Left cardiac atrium (tissue), 4 donors: ENCODE measurements at places on chromosomes 2 and 18. TPM values are rescaled to one million over a fixed set of nuclear protein-coding genes. Genes with fewer than 3 reads are reported as not detected.
A peak's percentile ranks its signal among the peaks of the same experiment; 100 is the strongest.

Gene ELOA2
- total RNA-seq, result not detected

Gene PLEK
- total RNA-seq, result 7.3 TPM

DNA sequence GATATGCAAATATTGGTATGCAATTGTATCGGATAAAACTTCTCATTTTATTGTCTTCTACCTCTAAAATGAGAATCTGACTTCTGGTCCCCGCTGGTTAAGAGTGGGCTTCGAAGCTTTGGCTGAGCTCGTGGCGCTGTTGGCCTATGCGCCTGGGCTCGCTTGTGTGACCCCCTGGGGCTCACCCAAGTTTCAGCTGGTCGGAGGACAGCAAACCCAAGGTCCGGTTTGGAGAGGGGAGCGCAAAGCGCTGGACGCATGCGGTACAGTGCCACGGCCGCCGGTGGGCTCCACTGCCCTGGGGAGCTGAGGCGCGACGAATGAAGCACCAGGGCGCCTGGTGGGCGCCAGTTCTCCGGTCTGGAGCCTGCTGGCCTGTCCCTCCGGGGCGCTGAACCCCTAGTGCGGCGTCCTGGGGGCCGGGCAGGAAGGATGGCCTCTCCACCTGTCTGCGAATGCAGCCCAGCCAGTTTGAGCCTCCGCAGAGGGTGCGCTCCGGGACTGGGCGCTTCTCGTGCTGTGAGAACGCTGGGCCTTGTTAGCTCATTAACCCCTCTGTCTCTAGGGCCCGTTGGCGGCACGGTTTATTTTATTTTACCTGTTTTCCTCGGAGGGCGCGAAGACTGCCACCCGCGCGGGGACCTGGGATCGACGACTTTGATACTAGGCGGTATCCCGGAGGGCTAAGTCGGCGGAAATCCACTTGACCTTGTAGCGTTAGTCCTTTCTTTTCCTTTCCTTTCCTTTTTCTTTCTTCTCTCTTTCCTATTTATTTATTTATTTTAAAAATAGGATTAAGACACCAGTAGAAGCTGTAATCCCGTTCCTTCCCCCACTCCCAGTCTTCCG, 10.4 kb downstream of the MEIS1 start:
- DNase-seq, result peak; percentile 27

- no peak for DNase-seq
Observed at GRCh38 chr2:170739048-170739447, 23.9 kb downstream of the SP5 start.

- DNase-seq, result peak; percentile 32
Observed at GRCh38 chr2:102449370-102449974, 23.6 kb upstream of the SLC9A4 start.
